ENCODE measurements at places on chromosomes 3 and 15.

DNA sequence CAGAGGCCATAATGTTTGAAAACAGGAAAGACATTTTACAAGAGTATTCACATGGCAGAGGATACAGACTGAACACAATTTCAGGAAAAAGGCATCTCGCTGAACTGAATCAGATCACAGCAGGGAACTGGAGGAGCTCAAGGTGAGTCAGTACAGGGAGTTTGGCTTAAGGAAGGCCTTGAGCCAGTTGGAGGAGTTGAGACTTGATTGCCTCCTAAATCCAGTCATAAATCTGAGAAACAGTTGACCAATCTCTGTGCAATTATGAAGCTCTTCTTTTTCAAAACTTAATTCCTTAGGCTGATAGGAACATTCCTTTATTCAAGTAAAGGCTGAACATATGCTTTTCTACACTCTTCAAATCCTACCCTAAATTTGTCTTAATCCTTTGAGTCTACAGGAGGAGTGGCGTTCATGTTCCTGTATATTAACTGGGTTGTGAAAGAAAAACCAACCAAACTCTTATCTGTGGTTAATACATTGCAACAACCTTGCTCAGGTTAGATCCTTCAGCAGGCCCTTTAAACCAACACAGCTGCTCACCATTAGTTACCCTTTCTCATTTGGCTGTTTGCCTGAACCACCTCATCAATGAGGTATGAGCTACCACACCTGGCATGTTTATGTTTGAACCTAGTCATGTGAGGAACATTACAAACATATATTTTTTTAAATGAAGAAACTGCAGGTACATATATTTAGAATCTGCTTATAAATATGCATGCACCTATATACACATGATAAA, 404.1 kb upstream of the ATP11B start:
- DNase-seq, result no peak

GRCh38 chr15:65389226-65389625, 11.4 kb upstream of the IGDCC3 start:
- no peak for DNase-seq

DNA sequence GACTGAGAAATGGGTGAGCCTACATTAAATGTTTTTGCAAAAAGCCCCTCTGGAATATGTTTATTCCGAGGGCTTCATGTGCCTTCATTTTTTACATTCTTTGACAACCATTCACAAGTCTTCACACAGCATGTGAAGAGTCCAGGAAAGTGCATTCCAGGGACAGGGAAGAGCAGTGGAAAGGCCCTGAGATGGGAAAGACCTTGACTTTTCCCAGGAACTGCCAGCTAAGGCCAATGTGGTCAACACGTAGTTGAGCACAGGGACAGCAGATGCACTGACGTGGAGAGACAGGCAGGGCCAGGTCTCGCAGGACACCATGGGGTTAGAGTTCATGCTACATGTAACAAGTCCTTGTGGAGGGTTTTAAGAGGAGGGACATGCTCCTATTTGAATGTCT, 21.7 kb downstream of the SSR3 start:
- no peak for DNase-seq

DNA sequence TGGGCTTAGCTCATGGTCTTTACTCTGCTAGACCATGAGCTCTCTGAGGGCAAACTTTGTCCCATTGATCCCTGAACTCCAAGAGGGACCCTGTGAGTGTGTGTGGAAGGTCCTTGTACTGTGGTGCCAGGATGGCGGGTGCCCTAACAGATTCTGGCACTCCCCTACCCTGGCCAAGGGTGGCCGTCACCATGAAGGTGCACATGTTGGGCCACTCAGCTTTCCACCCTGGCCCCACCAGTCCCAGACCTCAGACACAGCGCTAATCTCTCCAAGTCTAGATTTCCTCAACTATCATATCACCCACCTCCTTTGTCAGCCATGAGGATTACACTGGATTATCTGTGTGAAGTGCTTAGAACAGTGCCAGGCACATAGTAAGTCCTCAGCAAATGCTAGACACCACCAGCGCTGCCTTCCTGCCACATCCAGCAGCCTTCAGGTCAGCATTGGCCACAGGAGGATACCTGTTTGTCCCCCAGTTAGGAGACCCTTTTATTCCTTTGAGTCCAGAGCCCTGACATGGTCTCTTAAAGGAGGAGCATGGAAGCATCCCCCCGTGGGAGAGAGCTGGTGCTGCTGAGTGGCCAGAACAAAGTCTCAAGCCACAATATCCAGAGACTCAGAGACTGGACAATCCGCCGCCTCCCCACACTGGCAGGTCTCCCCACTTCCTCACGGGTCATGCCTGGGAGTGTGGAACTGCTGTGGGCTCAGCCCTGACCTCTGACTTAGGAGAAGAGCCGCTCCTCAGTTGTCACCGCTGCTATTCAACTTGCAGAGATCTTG, 44.5 kb upstream of the SLCO2A1 start:
- no peak for DNase-seq

GRCh38 chr3:187565701-187566100, 104.5 kb downstream of the SST start:
- no peak for DNase-seq

- no peak for DNase-seq
Observed at GRCh38 chr3:134694466-134694865, 43.6 kb upstream of the KY start.

DNA sequence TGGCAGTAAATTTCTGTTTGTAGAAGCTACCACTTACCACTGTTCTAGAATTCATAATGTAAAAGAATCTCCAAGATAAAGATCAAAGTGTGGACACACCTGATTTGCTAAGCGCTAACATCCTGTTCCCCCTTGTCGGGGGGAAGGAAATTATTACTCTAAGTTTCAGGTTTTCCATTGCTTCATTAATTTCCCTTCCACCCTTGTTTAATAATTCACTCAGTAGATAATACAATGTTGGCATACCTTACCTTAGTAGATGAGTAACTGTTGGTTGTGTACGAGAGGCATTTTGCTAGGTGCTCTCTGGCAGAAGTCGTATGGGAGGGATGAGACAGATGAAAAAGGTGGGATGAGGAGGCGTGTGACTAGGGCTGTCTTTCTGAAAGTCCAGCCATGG, 641.2 kb upstream of the ARRDC4 start:
- no peak for DNase-seq

- DNase-seq, result peak; percentile 19
Observed at GRCh38 chr15:67828969-67829646, 3.8 kb downstream of the SKOR1 start.

- no peak for DNase-seq
Observed at GRCh38 chr3:173467501-173467900, 70.0 kb downstream of the NLGN1 start.

DNA sequence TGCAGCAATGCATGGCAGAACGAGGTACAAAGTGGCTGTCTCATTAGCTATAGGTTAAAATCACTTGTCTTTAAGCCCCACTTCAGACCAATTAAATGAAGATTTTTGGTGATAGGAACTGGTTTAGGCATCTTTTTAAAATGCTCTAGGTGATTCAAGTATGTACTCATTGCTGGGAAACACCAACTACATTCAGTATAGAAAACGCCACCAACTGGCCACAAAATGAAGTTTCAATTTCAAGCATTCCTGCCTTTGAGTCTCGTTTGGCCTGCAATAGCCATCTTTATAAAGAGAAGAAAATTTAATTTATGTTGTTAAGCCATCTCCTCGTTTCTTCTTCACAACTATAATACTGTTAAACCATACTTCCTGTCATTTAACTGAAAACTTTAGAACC, 587.9 kb downstream of the GBE1 start:
- peak; percentile 15 for DNase-seq

GRCh38 chr3:27344192-27344591, 25.0 kb downstream of the NEK10 start:
- DNase-seq, result no peak

GRCh38 chr3:192171213-192171612, 556.1 kb downstream of the FGF12 start:
- DNase-seq, result no peak

DNA sequence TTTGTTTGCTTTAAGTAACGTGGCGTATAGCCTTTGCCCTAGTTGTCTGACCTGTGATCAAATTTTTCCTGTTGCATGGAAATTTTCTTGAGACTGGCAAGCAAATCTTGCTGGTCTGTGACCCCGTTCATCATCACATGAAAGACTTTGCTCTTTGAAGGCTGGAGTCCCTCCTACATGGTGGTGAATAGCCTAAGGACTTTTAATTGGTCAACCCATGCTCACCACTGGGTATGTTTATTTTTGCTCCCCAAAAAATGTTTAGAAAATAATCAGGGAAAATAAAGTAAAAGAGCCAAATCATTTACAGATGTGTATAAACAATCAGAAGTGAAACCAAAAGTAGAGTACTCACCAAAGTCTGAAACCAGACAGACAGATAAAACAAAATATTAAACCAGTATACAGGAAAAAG, 1075.3 kb upstream of the ALCAM start:
- DNase-seq, result no peak

GRCh38 chr3:52403955-52404354, 40.9 kb downstream of the SEMA3G start:
- no peak for DNase-seq

DNA sequence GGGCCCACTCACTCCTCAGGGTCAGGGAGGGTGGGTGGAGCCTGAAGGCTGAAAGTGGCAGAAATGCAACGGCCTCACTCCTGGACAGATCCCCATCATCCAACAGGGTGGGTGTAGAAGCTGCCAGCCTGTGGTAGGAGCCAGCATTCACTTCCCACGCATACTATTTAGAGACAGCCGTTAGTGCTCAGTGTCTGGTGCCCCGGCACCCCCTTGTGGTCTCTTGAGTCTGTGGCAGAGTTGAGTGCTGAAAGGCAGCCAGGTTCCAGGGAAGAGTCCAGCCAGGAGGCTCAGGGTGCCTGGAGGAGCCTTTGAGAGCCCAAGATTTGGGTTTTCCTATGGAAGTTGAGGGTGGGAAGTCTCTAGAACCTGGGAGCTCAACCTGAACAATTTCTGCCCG, 2.1 kb upstream of the GNAT1 start:
- DNase-seq, result peak; percentile 80

DNA sequence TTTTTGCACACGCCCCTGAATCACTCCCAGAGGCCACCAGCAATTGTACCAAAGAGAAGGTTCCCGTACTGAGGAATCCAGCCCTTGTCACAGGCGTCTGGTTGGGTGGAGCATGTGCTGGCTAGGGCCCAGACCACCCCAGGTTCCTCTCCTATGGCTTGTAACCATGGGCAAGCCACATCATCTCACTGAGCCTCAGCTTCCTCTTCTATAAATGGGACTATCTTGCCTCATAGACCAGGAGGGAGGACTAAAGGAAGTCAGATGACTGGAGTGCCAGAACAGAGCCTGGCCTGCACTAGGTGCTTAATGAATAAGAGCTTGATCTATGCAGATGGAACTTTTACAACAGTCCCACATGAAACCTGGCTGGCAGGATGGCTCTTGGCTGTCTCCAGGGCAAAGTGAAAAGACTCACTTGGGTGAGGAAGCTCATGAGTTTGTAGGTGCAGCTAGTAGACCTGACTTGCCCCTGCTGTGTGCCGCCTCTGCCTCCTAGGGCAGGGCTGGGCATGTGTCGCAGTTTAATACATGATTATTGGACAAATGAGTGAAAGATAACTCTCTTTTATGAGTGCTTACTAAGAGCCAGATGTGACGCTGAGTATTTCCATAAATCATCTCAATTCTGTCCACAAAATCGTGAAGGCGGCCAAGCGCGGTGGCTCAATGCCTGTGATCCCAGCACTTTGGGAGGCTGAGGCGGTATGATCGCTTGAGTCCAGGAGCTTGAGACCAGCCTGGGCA, 29.3 kb downstream of the CTSH start:
- no peak for DNase-seq
